Regular cardiac myocyte (primary cell): ENCODE measurements at places on chromosomes 13 and 19. TPM values are rescaled to one million over a fixed set of nuclear protein-coding genes. Genes with fewer than 3 reads are reported as not detected.

The FUT3 gene
- under 0.01 TPM in 1 of 2 replicates, not detected in the other for total RNA-seq

The SIGLEC7 gene
- total RNA-seq: not detected in 2 replicates

The NCAN gene
- total RNA-seq: under 0.01 TPM in 1 of 2 replicates, not detected in the other

The CEBPA gene
- under 0.01 and 0.28 TPM in 2 replicates for total RNA-seq

The ALG11 gene
- total RNA-seq: 36.8 and 37.2 TPM in 2 replicates

The GDF15 gene
- 57.1 and 243 TPM in 2 replicates for total RNA-seq

The ZNF793 gene
- 0.58 and 3.4 TPM in 2 replicates for total RNA-seq

The ARL11 gene
- under 0.01 TPM in 1 of 2 replicates, not detected in the other for total RNA-seq

The TUBA3C gene
- not detected in 2 replicates for total RNA-seq

The TEX30 gene
- total RNA-seq: 13.5 and 37.2 TPM in 2 replicates

The TNFAIP8L1 gene
- 2.8 and 5.0 TPM in 2 replicates for total RNA-seq

The ATP4A gene
- total RNA-seq: not detected in 2 replicates

The IRGC gene
- total RNA-seq: not detected in 2 replicates
